ENCODE measurements at places on chromosomes 3 and 15.

DNA sequence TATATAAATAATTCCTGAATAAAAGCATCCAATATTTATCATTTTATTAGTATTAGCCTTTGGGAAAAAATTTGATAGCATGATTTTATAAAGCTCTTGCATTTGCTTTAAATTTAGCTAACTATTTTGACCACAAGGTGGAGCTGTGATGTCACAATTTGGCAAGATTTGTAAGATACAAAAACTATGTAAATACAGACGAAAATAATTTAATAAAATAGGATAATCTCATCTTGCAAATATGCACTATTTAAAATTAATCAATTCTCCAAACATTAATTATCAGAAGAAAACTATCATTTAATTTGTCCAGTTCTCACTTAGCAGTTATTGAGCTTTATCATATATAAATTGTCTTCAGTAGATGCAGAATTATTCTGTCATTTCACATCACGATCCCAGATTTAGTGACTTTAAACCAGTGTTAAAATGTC, 95.4 kb downstream of the PLOD2 start:
- DNase-seq, result no peak

DNA sequence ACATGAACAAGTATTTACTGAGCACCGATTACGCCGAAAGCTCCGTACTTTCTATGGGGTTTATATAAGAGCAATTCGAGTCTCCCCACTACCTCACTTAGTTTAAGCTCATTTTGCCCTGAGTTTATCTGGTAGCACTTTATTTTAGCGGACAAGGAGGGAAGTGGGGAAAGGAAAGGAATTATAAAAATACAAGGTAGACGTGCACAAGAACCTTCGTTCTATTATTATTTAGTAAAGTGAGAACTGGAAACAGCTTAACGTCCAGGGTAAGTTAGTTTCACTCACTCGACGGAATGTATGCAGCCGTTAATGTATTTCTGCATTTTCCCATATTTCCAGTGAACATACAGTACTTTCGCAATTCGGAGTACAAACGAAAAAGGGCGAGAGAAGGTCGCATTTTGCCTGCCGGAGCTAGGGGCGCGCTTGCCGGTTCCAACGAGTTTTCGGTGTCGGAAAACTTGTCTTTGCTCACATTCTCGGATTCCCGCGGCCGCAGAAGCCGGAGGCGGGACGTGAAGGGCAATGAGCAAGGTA, 1.2 kb upstream of the STT3B start:
- DNase-seq, result no peak

DNA sequence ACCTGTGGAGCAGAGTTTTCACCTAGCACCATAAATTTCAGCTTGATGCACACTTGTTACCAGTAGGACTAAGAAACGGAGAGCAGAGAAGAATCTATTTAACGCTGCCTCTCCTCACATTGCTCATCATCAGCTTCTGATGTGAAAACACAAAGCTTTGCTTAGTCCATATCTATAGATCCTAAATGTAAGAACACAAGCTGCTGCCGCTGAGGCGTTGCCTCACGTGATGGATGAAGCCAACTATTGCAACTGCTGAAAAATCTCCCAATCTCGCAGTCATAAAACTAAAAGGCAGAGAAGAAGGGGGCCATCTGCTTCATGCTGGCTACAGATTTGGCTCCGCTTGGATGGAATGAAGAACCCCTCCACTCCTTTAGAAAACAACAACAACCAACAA, 42.7 kb downstream of the CADPS start:
- no peak for DNase-seq

DNA sequence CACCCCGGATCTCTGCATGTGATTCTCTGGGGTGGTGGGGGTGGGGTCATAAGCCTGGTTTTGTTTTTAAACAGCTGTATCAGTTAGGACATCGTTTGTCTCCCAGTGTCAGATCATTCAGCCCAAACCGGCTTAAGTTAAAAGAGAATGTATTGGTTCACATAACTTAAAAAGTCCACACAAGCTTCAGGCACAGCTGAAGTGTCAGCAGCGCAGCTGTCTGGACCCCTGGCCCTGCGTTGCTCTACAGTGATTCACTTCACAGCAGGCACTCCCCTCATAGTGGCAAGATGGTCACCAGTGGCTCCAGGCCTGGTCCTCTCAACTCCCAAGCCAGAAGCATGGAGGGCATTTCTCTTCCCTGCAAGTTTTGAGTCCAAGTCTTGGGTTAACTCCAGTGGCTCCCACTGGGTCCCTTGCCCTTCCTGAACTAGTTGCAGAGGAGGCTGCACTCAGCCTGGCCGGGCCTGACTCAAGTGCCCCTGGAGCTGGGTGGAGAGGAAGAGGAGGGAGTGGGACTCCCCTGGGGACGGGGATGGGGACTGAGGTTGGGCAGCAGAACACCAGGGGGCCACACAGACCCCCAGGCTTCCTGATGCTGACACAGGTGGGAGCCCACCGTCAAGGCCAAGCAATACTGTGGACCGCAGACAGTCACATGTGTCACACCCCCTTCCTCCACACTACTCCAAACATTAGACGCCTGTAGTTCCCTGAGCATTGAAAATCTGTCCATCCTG, 28.9 kb upstream of the GP9 start:
- no peak for DNase-seq

DNA sequence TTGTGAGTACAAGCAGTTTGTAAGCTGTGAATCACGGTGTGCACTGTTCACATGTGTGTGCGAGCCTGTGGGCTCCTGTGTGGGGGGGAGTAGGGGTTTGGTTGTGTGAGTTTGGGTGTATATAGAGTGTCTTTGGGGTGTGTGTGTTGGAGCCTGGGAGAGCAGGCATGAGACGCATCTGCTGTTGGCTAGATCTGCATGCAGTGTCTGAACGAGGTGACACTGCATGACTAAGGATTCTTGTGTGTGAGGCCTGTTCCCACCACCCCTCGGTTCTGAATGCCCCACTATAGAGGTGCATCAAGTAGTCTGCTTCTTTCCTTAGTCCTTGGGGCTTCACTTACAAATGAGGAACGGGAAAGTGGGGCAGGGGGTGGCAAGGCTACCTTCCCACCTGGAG, 68.4 kb downstream of the MAGEF1 start:
- DNase-seq, result no peak

- no peak for DNase-seq
Observed at GRCh38 chr3:116569611-116570010, 124.3 kb upstream of the LSAMP start.

- no peak for DNase-seq
Observed at GRCh38 chr3:133996251-133996661, 33.5 kb downstream of the SLCO2A1 start.

DNA sequence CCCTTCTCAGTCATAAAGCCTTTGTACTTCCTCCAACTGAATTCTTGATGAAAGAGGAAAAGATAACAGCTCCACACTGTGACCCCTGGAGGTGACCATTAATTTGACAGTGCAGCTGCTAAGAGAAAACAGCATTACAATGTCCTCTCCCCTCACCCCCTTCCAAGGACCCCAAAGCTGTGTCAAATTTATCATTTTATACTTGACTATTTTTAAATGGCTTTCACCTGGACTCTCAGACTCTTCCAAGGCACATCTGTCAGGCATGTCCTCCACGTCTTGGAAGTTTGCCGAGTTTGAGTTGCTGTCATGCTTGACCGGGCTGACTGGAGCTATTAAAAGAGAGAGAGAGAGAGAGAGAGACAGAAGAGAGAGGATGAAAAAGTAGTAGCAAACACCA, 236.5 kb downstream of the WDR72 start:
- no peak for DNase-seq

GRCh38 chr3:37709946-37710640, 151.6 kb upstream of the CTDSPL start:
- no peak for DNase-seq

DNA sequence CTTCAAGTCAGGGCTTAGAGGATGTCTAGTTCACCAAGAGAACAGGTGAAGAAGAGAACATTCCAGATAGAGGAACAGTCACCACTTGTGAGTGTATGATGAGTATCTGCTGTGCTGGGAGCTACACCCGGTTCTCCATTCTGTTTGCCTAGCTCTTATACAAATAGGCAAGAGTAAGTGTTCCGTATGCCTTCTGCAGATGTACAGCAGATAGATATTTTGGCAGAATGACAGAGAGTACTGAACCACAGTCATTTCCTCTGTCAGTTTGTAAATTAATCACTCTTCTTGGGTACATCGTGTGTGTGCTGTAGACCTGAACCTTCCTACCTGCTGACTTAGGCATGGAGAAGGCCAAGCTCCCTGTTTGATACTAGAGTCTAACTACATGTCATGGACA, 108.3 kb upstream of the CTDSPL start:
- no peak for DNase-seq

DNA sequence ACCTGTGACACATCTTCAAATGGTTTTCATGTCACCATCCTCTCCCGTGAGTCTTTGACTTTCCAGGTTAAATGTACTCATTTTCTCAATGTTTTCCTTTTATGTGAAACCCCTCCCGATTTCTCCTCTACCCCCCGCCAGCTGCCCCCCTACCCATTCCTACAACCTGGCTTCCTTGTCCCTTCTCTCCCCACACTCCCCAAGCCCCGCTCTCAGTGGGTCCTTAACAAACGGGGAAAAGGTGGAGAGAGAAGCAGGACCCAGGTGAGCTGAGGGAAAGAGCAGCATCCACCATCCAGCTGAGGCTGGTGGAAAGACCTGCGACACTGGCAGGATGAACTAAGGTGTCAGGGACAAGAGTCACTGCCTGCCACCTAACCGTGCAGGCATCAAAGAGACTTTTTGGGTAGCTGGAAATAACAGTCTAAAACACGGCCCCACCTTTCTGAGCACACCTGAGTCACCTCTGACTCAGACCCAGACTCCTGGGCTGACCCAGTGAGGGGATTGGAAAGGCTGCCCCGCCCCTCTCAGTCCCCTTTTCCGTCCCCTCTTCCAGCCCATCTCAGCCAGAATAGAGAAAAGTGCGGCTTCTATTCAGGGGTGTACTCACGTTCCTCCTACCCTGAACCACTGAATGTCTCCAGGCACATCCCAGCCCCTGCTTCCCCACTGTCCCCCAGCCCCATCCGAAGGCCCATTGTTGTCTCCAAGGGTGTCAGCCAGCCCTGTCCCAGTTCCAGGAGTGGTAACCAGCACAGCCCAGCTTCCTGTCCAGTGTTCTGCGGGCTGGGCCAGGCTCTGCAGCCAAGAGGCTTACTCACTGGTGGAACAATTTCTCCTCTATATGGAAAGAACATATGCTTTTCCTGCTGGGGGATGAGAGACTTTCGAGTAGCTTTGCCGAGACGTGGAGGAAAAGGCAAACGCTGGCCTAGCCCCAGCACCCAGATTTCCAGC, 20.4 kb downstream of the ISG20 start:
- peak; percentile 42 for DNase-seq

Measured in AG04449 (cell line).